ENCODE measurements at places on chromosomes 12 and 14. TPM values are rescaled to one million over a fixed set of nuclear protein-coding genes. Genes with fewer than 3 reads are reported as not detected.
A peak's percentile ranks its signal among the peaks of the same experiment; 100 is the strongest.

DNA sequence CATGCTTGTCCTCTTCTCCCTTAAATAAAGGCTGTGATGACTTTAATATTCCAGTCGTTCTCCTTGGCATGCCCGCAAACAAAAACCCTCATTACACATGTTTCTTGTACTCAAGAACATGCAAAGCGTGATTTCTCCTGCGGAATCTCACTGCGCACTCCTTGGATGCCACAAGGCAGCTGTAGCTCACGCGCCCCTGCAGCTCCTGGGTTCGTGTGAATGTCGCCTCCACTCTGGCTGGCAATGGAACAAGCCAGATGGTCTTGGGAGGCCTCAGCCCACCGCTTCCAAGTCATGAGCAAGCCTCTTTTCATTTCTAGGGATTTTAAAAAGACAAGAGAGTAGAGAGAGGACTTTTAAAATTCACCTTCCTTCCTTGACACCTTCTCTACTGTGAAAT, 403.8 kb downstream of the PCNX1 start:
- no peak for DNase-seq

GRCh38 chr14:88229428-88229827, 93.6 kb downstream of the KCNK10 start:
- DNase-seq = peak; percentile 42

- DNase-seq = no peak
These were observed 41.5 kb downstream of the IFT81 start for GRCh38 chr12:110165540-110166159.

- DNase-seq = no peak
These were observed 10.1 kb upstream of the FBXL14 start for GRCh38 chr12:1604464-1604863.

DNA sequence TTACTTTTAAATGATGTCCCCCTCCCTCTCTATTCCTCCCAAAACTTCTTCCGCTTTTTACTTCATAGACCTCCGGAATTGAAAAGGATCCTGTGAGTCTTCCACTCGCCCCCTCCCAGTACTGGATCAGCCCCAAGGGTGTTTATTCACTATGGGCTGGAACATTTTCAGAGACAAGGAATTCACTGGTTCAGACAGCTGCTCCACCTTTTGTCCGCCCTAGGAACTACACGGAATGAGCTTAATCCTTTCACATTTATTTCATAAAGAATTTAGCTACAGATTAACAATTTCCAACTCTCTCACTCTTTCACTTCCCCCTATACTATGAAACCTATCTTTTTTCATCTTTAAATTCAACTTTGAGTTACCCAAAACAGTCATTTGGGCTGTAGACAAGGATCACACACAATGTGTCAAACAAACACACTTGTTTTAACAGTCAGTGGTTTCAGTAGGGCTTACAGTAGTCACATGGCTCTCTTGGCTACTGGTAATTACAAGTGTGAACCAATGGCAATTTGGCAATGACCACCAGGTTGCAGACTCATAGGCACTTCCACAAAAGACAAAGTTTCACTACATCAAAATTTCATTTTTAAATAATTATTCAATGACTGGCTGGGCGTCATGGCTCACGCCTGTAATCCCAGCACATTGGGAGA, 20.6 kb downstream of the CNIH1 start:
- DNase-seq = peak; percentile 50

The LGMN gene
- total RNA-seq = 34.0 TPM

All from bronchial epithelial cell (primary cell).